ENCODE measurements at places on chromosomes 4 and X.

GRCh38 chr4:118718511-118719170, 33.4 kb downstream of the METTL14 start:
- DNase-seq = no peak

DNA sequence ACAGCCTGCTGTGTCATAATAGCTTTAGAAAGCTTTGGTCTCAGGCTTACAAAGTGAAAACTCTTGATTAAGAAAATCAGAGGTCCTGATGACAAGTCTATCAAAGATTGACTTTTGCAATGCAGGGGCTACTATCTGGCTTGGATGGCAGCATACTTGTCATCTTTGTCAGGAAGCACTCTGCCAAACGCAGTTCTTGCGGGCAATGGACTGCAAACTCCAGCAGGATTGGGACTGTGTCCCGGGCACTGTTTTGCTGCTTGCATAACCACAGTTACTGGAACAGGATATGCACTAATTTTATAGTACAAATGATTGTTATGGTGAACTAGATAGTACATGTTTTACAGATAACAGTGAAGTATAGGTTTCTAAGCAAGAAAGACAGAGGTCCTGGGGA, 185.6 kb downstream of the IQCM start:
- DNase-seq = no peak

GRCh38 chr4:145567516-145567915, 51.7 kb upstream of the MMAA start:
- no peak for DNase-seq

DNA sequence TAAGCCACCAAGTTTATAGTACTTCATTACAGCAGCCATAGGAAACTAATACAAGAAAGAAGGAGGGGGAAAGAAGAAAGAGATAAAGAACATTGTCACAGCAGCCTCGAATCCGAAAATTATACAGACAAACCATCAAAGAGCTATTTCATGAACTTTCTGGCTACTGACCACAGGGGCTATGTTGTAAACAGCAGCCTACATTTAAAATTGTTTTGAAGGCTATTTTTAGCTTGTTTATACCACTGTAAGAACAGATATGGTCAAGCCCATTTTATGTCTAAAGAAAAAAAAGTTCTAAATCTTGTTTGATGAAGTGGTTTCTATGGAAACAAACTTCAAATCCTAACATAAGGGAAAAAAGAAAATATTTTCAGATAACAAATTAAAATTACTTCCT, 282.1 kb downstream of the GABRG1 start:
- no peak for DNase-seq

- DNase-seq = no peak
Measured at GRCh38 chr4:40334591-40335524, at the start of gene CHRNA9. Gene CHRNA9 (plus strand): TSS chr4:40335333. CDS start chr4:40335468, 135 bp downstream.

DNA sequence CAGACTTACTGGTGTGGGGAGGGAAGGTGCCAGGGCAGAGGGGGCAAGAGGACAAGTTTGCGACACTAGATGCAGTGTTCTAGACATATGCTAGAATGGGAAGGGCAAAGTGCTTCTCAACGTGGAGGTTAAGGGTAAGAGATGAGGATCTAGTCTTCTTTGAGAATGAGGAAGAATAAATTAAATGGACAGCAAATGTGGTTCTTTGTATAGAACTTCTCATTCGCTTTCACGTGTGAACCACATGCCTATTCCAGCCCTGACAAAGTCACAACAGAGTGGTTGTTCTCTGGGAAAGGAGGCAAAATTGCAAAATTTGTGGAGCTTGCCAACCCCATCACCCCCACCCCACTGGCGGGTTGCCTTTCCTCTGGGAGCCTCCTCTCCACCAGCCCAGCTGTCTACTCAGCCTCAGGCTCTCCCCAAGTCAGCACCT, 1.5 kb upstream of the ANXA5 start:
- no peak for DNase-seq

- DNase-seq = no peak
Measured at GRCh38 chrX:136856551-136856950, 24.0 kb downstream of the RBMX start.

DNA sequence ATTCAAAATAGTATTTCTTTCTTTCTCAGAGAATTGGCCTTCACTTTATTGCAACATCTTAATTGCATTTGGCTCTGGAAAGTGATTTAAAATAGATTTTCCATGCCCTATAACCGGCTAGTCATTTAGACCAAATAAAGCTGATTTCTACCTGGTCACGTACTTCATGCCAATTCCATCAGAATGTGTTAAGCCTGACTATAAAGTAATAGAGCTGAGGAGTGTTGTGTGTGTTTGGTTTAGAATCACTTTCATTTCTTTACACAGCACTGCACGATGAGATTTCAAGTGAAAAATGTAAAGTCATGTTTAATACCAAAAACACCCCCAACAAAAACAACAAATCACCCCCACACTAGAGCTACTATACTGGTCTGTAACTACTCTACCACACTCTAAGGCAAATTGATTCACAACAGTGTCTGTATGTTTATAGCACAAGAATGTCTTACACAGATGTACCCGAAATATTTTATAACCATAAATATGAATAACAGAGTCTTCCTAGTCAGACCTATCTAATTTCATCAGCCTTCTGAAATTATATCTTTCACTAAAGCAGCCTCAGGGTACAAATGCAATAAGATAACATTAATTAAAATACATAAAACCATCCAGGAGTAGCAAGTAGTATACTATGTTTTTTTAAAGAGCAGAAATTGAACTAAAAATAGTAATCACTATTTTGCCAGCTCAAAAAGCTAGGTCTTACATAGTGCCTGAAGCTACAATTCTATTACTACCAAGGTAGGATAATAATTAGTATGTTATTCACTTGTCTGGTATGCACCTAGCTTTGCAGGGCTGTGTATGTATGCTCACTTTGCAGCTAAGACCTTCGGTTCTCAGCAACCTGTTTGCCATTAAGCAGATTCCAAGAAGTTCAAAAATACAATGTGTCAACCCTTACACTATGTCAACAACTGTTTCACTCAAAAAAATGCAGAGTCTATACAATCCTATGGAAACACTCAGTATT, 28.4 kb downstream of the APBB2 start:
- DNase-seq = no peak

DNA sequence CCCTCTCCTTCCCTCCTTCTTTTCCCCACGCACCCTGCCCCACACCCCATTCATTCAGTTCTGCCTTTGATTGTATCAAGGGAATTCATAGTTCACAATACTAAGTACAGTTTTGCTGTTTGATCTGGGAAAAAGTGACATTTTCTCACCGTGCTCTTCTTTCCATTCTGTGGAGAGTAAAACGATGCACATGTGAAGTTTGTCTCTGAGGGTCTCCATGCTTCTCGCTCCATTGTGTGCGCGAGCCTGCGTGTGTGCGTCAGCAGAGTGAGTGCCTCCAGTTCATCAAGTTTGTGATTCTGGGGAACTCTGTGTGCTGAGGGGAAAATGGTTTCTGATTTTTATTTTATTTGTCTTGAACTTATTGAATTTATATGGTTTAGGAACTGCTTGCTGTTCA, 1.9 kb downstream of the STK26 start:
- no peak for DNase-seq

DNA sequence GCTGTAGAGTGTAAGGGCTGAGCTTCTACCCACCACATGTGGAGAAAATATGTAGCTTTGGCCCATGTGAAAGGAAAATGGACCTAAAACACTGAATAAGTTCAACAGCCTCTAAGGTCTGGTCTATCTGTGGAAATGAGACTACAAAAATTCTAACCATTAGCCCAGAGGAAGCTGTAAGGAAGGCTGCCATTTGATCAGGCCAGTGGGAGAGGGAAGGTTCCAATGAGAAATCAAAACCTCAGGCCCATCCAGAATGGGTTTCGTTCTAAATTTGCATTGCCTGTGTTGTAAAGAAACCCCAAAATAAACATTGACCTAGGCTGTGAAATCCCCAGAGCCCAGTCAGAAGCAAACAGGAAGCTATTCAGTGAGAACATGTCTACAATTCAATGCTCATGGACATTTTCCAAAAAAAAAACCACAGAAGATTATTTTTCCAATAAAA, 320.4 kb upstream of the SLC7A11 start:
- DNase-seq = no peak

- DNase-seq = no peak
Measured at GRCh38 chr4:113614414-113614813, 147.1 kb downstream of the CAMK2D start.

DNA sequence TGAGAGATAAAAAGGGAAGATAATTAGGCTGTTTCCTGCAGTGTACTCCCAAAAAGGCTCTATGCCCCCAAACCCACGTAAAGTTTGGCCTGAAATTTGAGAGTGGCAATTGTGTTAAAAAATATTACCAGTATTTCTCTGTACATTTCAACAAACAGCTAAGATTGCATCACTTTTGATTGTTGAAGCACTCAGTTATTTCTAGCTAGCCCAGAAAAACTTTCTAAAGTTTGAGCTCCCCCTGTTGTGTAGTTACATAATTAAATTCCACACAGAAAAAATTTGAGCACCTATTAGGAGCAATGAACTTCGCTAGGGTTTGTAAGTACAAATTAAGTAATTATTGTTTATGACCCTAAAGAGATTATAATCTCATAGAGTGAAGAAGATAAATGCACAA, 109.4 kb downstream of the DLG3 start:
- no peak for DNase-seq

- DNase-seq = no peak
Measured at GRCh38 chrX:50579955-50580354, 109.3 kb upstream of the DGKK start.

DNA sequence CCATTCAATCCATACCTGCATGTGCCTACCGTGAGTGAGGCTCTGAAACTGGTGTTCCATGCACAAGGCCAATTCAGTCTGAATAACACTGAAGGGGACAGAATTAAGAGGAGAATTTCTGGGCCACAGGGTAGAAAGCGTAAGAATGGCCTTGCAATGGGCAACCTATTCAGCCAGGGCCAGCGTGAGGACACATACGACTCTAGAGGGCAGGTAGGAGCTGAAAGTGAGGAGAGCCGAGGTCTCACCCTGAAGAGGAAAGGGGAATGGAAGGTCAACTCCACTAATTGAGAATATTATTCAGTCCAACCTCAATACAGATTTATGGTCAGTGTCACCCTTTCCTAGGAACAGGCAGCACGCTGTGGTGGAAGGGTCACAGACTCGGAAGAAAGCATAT, 202.2 kb downstream of the TRIML1 start:
- no peak for DNase-seq

GRCh38 chrX:21975812-21976211, 35.3 kb downstream of the SMS start:
- DNase-seq = no peak

DNA sequence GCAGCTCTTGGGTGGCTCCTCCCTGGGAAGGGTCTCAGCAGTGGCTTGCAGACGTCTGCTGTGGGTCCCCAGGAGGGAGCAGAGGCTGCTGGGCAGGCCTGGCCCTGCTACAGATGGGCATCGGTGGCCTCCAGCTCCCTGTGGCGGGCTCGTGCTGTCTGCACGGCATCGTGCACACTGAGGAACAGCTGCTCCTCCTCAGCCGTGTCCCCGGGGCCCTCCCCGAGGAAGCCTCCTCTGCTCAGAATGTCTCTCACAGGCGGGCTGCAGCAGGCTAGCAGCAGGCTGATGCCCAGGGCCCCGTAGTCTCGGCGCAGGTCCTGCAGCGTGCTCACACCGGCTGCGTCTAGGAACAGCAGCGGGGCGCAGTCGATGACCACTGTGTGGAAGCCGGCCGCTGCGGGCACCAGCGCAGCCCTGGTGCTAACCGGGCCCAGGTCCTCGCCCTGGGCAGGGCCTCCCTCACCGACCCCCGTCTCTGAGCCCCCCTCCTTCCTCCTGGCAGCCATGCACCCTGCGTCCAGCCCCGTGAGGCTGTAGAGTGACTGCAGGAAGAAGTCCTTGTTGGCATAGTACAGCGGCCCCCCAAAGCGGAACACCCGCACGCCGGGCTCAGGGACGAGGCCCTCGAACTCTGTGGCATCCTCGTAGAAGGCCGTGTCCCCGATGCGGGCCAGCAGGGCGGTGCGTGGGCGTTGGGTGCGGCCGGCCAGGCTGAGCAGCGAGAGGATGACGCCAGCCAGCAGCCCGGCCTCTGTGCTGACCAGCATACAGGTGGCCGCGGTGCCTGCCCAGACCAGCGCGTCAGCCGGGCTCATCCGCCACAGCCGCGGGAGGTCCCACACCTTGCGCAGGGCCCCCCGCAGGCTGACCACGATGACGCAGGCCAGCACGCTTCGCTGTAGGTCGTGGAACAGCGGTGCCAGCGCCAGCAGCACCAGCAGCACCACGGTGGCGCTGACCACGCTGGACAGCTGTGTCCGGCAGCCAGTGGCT, 2.2 kb downstream of the IDUA start:
- no peak for DNase-seq

DNA sequence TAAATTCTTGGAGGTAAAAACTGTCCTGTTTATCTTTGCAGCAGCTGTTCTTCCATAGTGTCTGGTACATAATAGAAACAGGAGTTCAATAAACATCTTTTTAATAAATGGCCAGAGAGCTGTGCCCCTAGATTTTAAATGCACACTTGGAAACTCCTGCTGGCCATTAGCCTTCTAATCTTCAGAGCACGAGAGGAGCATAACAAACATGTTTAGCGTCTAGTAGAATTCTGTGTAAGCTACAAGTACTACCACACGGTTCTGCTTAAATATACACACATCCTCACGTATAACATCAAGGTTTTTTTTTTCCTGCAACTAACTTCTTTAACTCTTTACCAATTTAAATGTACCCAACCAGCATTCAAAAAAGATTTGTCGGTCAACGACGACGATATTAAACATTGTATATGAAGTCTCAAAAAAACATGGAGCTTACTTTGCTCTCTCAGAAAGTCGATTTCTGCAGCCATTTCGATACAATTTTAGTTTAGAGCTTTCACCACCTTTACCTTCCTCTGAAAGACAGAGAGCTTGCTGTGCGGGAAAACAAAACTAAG, 628 bp downstream of the SCLT1 start:
- DNase-seq = no peak

- DNase-seq = no peak
Measured at GRCh38 chr4:60485276-60485675, 714.9 kb upstream of the ADGRL3 start.
